ENCODE measurements at places on chromosomes 6 and 20. TPM values are rescaled to one million over a fixed set of nuclear protein-coding genes. Genes with fewer than 3 reads are reported as not detected.

The EPPIN gene
- total RNA-seq = not detected

The KIAA1755 gene
- total RNA-seq = 12.9 TPM

The CAGE1 gene
- total RNA-seq = not detected

The GJA10 gene
- not detected for total RNA-seq

The DDX43 gene
- 1.3 TPM for total RNA-seq

The BAK1 gene
- total RNA-seq = 12.4 TPM

The IL17F gene
- not detected for total RNA-seq

The SLC22A16 gene
- 1.00 TPM for total RNA-seq

The ROS1 gene
- 0.14 TPM for total RNA-seq

The ZC2HC1B gene
- total RNA-seq = not detected

The GPX5 gene
- total RNA-seq = not detected

The CENPQ gene
- 5.2 TPM for total RNA-seq

The TMEM151B gene
- total RNA-seq = not detected

The RFX6 gene
- not detected for total RNA-seq

The MUCL3 gene
- not detected for total RNA-seq

The PPP1R3G gene
- 4.2 TPM for total RNA-seq

The OPRM1 gene
- not detected for total RNA-seq

The HRH3 gene
- not detected for total RNA-seq

The FGD2 gene
- total RNA-seq = 23.2 TPM

All from posterior vena cava (tissue), 2 donors.